ENCODE measurements at places on chromosomes 1 and 21.

- no peak for DNase-seq
Measured at GRCh38 chr1:230825761-230826160, 42.6 kb downstream of the C1orf198 start.

DNA sequence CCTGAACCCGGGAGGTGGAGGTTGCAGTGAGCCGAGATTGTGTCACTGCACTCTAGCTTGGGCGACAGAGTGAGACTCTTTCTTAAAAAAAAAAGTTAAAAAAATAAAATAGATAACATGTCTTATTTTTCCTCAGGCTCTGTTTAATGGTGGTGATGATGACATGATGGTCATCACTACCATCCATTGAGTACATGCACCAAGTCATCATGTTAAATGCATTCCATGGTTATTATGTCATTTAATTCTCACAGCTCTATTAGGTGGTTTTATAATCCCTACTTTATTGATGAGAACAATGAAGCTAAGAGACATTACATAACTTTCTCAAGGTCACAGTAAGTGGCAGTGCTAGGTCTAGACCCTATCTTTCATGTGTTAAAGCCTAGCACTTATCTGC, 34.4 kb upstream of the MAB21L3 start:
- DNase-seq: no peak

- DNase-seq: no peak
Measured at GRCh38 chr1:212109728-212110127, 74.2 kb downstream of the DTL start.

- no peak for DNase-seq
Measured at GRCh38 chr1:32900956-32901822, at the start of gene TMEM54. TMEM54 (minus strand) TSS chr1:32901389; CDS start chr1:32901238, 151 bp downstream.

DNA sequence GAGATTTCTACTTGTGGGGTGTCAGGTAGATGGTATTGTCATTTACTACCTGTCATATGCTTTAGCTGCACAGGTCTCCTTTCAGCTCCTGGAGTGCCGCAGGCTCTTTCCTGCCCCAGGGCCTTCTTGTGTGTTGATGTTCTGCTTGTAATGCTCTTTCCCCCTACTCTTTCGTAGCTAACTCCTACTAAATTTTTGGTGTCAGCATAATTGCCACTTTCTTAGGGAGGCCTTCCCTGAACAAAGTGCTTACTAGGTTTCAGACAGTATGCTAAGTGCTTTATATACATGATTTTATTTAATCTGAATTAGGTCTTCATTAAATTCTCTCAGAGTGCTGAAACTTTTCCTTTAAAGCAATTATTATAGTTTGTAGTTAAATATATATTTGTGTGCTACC, 4.8 kb upstream of the THEM4 start:
- DNase-seq: no peak

DNA sequence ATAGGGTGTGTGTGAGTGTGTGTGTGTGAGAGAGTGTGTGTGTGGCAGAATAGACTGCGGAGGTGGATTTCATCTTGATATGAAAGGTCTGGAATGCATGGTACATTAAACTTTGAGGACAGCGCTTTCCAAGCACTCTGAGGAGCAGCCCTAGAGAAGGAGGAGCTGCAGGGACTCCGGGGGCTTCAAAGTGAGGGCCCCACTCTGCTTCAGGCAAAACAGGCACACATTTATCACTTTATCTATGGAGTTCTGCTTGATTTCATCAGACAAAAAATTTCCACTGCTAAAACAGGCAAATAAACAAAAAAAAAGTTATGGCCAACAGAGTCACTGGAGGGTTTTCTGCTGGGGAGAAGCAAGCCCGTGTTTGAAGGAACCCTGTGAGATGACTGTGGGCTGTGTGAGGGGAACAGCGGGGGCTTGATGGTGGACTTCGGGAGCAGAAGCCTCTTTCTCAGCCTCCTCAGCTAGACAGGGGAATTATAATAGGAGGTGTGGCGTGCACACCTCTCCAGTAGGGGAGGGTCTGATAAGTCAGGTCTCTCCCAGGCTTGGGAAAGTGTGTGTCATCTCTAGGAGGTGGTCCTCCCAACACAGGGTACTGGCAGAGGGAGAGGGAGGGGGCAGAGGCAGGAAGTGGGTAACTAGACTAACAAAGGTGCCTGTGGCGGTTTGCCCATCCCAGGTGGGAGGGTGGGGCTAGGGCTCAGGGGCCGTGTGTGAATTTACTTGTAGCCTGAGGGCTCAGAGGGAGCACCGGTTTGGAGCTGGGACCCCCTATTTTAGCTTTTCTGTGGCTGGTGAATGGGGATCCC, 18.3 kb upstream of the HDAC1 start:
- no peak for DNase-seq

- DNase-seq: no peak
Measured at GRCh38 chr1:40281853-40282252, 23.8 kb downstream of the ZMPSTE24 start.

DNA sequence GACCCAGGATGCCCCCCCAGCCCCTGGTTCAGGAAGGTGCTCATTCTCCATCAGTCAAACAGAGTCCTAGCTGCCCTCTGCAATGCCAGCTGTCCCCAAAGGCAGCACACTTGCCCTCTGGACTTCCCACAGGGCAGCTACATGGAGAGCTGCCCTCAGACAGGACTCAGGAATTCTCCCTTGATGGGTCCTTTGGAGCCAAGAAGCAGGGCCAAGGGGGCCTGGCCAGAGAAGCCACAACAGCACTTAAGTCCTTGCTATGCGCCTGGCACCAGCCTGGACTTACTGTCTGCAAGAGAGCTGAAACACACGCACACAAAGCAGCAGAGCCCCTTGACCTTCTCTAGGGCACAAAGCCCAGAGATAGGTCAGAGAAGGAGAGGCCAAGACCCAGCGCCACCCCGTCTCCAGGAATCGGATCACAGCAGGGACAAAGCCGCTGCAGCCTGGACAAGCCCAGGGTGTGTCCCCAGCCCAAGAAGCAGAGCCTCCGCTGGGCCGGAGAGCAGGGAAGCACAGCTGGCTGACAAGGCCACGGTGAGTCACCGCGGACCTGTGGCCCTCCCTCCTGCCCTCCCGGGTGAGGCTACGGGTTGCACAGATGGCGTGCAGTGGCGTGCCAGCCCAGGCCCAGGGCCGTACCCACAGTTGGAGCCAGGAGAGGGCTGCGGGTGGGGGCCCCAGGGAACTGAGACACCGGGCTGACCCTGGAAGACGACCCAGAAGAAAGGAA, 1.7 kb downstream of the WNT9A start:
- no peak for DNase-seq

GRCh38 chr1:24301785-24302175, 17.4 kb upstream of the GRHL3 start:
- DNase-seq: no peak

DNA sequence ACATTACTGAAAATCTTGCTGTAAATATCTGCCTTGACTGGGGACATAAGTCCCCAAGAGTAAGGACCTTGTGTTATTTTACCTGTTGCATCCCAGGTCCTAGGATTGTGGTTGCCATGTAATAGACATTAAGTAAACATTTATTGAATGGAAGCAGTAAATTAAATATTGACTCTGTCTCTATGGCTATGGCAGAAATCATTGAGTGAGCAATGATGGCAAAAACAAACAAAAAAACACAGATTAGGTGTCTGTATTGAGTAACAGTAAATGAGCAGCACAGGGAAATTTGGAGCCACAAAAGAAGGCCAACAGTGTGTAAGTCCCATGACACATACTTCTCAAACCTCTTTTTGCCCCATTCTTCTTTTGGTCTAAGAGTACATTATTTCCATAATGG, 240.4 kb downstream of the NFIA start:
- DNase-seq: no peak

GRCh38 chr1:58823481-58824010, 39.7 kb upstream of the JUN start:
- no peak for DNase-seq

DNA sequence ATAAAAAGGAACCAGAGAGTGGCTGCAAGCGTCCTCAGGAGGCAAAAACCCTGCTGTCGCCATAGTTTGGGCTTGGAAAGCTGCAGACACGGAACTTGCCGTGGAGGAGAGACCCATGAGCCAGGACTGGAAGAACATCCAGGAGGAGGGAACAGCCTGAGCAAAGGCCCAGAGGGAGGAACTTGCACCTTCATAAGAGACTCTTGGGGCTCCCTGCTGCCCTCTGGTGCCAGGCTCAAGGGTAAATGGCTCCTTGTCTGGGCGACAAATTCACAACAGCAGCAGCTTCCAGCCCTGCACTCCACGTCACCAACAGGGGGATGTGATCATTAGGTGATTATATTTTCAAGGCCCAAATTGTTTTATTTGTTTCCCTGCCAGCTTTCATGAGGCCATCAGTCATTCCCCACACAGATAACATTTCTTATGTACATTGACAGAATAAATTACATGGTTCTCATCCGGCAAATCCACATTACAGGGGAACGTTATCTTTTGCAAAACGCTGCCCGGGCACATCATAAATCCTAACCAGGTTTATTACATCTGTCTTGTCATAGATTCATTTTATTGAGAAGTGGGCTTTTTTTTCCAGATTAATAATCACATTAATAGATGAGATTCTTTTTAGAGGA, 143.0 kb upstream of the GRIK3 start:
- DNase-seq: peak; percentile 37

DNA sequence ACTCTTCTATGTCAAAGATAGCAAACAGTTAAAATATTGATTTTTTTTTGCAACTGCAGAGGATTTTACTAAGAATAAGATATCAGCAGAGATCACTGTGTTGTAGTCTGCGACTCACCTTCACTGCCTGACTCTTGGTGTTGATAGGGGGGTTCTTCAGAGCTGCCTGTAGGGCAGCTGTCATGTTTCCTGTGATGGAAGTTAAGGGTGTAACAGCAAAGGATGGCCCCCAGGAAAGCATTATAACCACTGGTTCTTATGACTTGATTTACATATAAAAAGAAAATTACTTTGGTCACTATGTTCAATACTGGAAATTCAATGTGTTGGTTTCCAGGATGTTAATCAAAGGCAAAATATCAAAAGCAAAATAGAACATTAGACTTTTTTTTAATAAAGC, 2.6 kb downstream of the ARPC5 start:
- no peak for DNase-seq

- no peak for DNase-seq
Measured at GRCh38 chr1:113898241-113898814, 6.3 kb downstream of the AP4B1 start.
